ENCODE measurements at places on chromosomes 7 and 10. TPM values are rescaled to one million over a fixed set of nuclear protein-coding genes. Genes with fewer than 3 reads are reported as not detected.

SCIN gene
- total RNA-seq: 0.11 TPM

NUTM2D gene
- total RNA-seq: 2.7 TPM

FAM25A gene
- not detected for total RNA-seq

SMO gene
- total RNA-seq: 75.5 TPM

DDC gene
- 1.1 TPM for total RNA-seq

LRRC18 gene
- total RNA-seq: not detected

CRHR2 gene
- not detected for total RNA-seq

ELFN1 gene
- 5.0 TPM for total RNA-seq

TMEM229A gene
- 2.1 TPM for total RNA-seq

DPP6 gene
- total RNA-seq: 3.0 TPM

MCM10 gene
- total RNA-seq: 35.9 TPM

FAS gene
- total RNA-seq: 0.54 TPM

DNA sequence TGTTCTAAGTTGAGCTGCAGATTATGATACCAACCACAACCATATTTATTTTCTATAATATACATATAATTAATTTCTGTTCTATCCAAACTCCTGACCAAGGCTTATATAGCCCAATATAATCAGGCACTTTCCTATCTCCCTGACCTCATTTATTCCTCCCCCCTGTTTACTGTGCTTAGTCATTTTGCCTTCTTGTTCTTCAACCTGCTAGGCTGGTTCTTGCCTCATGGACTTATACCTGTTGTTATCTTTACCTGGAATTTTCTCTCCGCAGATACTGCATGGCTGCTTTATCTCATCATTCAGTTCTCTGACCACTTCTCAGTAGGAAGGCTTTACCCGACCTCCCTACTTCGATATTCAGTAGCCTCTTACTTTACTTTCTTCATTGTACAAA is 24.9 kb upstream of the FAM3C start:
- no peak for DNase-seq

DNA sequence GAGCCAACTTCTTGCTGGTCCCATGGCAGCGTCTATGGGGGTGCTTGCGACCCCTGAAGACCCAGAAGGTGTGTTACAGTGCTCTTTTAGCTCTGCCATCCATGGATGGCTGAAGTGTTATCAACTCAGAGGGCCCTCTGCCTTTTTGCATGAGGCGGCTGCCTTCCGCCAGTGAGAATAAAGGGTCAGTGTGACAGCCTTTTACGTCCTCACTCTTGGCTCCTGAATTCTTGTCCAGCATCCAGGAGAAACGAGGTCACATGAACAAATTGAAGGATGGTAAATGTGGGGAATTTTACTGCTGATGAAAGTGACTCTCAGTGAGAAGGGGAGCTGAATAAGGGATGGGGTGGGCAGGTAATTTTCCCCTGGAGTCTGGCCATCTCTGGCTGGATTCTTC is 24.1 kb downstream of the SSMEM1 start:
- no peak for DNase-seq

DNA sequence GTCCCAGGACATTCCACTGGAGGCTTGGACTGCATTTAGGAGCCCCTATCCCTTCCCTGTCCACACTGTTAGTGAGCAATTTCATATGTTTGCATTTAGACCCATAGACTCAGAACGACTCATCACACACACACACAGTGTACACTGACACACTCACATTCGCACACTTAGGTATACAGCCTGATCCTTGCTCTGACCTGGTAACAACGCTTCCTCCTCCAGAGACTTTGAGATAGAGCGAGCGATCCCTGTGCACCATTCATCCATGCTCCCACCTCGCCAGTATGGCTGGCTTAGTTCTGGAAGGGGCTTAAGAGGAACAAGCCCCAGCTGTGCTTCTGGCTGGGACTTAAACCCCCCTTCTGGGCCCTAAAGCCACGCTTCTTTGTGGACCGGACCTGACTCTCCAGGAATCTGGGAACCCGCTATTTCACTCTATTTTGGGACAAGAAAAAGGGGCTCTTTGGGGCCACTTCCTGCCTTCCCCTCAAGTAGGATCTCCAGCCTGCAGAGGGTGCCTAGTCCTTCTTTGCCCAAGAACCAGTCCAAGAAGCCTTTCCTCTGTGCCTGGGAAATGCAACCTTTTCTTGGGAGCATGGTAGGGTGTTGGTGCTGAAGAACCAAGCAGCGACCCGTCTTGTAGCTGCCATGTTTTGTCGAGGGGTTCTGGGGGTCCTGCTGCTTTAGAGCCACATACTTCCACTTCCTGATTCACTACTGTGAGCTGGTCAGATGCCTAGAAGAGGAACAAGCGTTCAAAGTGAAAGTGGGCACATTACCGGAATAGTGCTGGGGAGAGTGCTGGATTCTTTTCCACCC is 1.1 kb upstream of the HOXA13 start:
- peak; percentile 60 for DNase-seq

- DNase-seq: no peak
Observed at GRCh38 chr7:26639111-26639510, 225.3 kb downstream of the SKAP2 start.

DNA sequence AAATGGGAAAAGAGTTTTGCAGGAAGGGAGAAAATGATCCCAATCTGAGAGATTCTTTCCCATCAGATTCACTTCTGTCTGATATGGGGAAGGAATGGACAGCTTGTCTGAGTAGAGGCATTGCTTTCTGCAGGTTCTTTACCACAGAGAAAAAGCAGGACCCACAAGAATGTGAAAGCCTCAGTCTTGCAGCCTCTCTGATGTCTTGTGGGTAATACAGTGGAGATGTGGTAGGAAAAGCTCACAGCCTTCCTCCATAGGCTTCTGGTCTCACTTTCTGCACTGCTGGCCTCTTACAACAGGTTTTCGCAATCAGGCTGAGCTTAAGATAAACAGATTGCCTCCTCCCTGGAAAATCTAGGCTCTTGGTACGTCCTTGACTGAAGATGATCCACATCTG is 551 bp downstream of the IFIT1 start:
- DNase-seq: no peak

- DNase-seq: no peak
Observed at GRCh38 chr10:70007116-70007820, 45.4 kb upstream of the MACROH2A2 start.

DNA sequence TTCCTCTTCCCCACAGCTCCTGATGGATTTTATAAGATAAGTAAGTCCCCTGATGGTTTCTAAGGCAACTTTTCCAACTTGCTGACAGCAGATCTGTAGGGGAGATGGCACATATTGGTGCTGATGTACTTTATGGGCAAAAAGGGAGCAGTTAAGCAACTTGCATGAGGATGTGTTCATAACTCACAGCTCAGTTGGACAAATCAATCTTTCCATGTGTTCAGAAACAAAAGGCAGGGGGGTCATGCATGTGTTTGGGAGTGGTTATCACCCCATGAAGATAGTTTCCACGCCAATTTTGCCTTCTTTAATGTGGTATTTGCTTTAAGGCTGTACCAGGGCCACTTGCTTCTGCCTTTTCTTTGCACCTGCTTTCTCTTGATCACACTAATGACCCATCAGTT is 6.1 kb downstream of the RBM20 start:
- no peak for DNase-seq

DNA sequence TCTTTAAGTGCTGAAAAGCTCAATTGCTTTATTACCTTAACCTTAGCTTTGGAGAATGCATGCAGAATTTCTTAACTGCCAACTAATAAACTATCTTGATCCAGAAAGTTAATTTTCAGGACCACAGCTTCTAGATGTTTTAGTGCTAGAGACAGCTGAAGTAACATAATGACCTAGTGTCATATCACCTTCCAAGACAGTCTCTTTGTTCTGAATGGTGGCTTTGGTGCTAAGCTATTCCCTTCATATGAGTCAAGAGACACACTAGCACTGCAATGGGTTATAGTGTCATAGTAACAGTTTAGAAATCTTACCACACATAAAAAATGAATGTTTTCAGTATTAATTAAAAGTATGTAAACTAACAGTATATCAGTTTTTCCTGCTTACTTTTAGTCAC is 115.4 kb upstream of the LRRN3 start:
- DNase-seq: no peak

DNA sequence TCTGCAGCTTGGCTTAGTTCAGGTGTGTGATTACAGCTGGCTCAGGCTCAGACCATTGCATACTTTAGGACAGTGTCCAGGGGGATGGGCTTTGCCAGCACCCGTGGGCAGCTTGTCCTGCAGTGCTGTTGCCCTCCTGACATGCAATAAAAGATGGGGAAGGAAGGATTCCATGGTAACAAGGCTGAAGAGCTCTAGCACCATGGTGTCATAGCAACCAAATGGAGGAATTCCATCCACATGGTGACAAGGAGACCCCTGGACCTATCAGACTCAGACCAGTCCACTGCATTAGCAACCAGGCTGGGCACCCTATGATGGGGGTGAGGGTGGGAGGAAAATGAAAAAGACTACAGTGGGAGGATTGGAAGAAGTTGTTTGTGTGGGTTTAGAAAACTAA is 49.9 kb downstream of the SORCS3 start:
- peak; percentile 8 for DNase-seq

- DNase-seq: no peak
Observed at GRCh38 chr10:98408799-98409198, 6.2 kb downstream of the PYROXD2 start.

GRCh38 chr10:69817078-69817581 is 15.4 kb downstream of the COL13A1 start:
- DNase-seq: no peak

- DNase-seq: no peak
Observed at GRCh38 chr7:153413540-153414287, 638.5 kb upstream of the DPP6 start.

GRCh38 chr7:150855476-150856302 is 3.4 kb downstream of the AOC1 start:
- peak; percentile 43 for DNase-seq

GRCh38 chr7:33829536-33829935 is 75.8 kb upstream of the BMPER start:
- no peak for DNase-seq

GRCh38 chr10:75772153-75772887 is 340.9 kb downstream of the LRMDA start:
- DNase-seq: no peak

DNA sequence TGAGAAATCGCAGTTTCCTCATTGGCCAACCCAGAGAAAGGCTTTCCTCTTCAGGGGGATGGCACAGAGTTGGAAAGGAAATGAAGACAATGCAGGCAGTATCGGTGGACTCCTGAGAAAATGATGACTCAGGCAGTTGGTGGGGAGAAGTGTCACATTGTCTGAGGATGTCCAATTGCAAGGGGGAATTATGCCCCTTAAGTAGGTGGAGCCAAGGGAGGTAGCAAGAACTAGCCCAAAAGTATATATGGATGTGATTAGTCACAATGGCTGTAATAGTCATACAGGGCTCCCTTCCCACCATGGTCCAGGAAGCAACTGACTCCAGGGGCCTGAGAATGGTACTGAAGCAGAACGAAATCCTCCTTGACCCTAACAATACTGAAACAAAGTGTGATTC is 58.3 kb upstream of the EGFR start:
- no peak for DNase-seq

GRCh38 chr10:323651-324293 is 188.5 kb downstream of the ZMYND11 start:
- no peak for DNase-seq

- no peak for DNase-seq
Observed at GRCh38 chr7:84363741-84364140, 169.2 kb upstream of the SEMA3A start.

DNA sequence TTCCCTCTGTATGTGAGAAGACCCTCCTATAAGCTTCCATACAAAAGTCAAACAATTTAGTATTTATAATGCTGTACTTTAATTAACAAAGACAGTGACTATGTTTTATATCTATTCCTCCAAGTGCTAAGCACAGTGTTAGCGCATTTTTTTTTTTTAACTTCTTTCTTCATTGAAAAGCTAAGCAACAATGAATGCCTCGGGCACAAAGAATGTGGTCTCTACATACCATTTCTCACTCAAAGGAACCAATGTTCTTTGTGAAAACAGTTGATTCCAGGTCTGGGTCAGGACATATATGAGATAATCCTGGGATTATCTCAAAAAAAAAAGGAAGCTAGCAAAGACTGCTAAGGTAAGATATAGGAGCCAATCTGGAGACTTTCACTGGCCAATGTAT is 26.2 kb upstream of the REEP3 start:
- no peak for DNase-seq

GRCh38 chr10:70722820-70723424 is 50.6 kb downstream of the ADAMTS14 start:
- DNase-seq: no peak

GRCh38 chr10:91683975-91684374 is 51.1 kb upstream of the PPP1R3C start:
- no peak for DNase-seq

- DNase-seq: no peak
Observed at GRCh38 chr7:1041551-1042491, 2.5 kb upstream of the GPR146 start.

GRCh38 chr7:93719546-93719945 is 145.0 kb upstream of the CALCR start:
- DNase-seq: no peak

- DNase-seq: peak; percentile 84
Observed at GRCh38 chr10:96720422-96721206, at the start of gene PIK3AP1. PIK3AP1 (minus strand) TSS chr10:96720514; CDS start chr10:96720394, 120 bp downstream.

- no peak for DNase-seq
Observed at GRCh38 chr7:130149281-130150139, 55.7 kb downstream of the TMEM209 start.

GRCh38 chr10:20355011-20355410 is 538.8 kb downstream of the PLXDC2 start:
- no peak for DNase-seq

- no peak for DNase-seq
Observed at GRCh38 chr7:30304177-30304884, 19.9 kb downstream of the ZNRF2 start.

DNA sequence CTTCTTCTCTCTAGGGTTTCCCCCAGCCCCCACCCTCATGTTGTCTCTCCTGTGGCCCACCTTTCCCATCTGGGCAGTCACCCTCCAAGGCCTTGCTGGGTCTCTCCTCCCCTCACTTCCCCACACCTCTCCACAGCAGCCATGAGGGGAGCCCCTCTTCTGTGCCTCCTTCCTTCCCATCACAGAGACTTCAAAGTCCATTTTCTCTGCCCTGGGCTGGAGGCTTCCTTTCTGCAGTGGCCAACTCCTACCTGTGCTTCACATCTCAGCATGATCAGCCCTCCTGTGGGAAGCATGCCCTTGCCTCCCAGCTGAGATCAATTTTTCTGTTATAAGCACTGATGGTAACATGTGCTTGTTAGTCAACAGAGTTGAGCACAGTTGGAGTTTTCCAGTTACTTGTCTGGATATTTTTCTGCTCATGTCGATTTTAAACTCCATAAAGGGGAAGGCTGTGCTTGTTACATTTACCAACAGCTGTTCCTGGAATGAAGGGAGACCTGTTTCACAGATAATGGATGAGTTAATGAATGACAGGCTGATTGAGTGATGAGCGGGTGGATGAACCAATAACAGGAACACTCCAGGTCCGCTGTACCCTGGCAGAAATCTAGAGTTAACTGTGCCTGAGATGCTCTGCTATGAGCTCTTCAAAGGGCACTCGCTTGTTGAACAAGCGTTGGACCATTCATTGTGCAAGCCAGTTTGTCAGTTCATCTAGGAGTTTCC is 71.4 kb upstream of the PRSS58 start:
- DNase-seq: no peak

All from endodermal cell (in vitro differentiated cells).